Central memory CD8-positive, alpha-beta T cell (primary cell): ENCODE measurements at places on chromosomes 11 and 22.

DNA sequence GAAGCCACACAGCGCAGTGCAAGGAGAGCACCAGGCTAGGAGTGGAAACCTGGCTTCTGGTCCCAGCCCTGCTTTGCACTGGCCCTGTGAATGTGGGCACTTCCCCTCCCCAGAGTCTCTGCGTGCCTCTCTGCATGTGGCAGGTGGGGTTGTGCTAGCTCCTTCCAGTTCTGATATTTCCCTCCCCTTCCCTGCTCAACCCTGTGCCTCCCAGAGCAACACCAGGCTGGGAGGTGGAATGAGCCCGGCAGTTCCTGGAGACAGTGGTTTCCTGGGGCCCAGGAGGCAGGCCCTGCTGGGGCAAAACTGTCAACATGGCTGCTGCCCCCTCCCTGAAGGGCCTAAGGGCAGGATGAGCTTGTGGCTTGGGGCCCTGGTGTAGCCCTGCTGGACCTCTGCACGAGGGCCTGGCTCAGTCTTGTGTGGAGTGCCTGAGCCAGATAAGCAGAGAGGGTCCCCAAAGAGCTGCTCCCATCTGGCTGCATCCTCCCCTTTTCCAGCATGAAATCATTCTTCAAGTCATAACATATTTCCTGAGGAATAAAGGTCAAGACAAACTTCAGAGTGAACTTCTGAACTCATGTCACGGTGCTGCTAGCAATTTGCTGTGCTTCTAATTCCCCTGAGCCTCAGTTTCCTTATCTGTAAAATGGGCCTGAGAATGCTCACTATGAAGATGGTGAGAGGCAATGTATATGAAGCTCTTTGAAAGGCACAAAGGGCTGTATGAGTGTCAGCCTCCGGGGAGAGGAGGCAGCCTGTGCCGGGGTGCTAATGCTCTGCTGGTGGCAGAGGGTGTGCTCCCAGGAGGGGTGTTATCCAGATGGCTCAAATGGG lies 116.0 kb downstream of the GRIK4 start:
- DNase-seq, result no peak

DNA sequence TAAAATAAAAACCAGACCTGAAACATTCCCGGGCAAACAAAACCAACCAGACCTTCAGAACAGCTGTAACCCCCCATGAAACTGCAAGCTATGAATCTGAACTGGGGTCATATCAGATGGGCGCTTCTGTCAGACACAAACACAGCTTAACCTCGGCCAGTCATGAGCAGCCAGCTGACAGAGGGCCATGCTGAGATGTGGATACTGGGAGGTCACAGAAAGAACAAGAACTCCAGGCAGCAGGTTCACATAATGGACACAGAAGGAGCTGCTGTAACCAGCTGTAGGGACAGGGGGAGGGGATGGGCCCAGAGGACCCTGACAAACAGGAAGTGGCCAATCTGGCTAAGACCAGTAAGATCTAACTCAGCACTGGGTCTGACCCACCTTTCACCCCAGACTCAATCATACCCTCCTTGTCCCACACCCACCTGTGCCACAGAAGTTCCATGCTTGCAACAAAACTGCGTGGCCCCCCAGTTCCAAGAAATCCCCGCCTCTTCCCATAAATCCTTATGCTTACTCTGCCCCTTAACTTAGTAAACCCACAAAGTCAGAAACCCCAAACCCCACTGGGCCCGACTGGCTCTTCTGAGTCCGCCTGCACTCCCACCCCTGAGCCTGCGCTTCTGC lies 4.0 kb downstream of the APOL4 start:
- no peak for DNase-seq

GRCh38 chr11:77068457-77069335 lies 1.9 kb downstream of the CAPN5 start:
- DNase-seq, result no peak

DNA sequence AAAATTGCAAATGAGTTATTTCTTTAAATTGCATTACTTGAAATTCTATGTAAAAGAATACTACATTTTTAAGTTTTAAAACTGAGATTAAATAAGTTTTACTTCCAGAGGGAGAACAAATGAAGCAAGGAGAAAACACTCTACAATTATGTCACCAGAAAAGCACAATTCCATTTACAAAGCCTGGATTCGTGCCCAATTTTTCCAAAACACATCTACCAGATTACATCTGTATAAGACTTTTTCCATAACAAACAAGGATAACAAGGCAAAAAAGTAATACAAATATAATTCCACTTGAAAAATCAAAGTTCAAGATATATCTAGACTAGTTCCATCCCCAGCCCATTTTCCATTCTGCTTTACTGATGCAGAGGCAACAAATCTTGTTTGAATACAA lies 40.5 kb downstream of the MTMR2 start:
- DNase-seq, result no peak

GRCh38 chr11:14906993-14907392 lies 15.0 kb upstream of the CYP2R1 start:
- no peak for DNase-seq

- DNase-seq, result no peak
Observed at GRCh38 chr11:132311703-132312102, 941.3 kb downstream of the NTM start.

DNA sequence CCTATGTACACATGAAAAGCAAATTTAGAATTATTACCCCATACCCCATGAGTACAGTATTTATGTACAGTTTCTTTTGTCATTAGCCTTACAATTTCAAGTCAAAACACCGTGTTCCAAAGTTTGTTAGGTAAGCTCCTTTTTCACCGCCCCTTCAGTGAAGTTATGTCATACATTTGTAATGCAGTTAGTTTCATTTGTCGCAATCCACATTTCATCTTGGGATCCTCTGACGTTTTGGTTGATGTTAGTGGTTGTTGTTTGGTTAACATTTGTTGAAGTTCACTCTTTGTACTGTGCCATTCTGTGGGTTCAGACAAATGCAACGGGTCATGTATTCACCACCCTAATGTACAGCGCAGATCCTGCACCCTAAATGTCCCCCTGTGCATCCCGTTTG lies 45.2 kb downstream of the ARHGEF12 start:
- DNase-seq, result no peak

DNA sequence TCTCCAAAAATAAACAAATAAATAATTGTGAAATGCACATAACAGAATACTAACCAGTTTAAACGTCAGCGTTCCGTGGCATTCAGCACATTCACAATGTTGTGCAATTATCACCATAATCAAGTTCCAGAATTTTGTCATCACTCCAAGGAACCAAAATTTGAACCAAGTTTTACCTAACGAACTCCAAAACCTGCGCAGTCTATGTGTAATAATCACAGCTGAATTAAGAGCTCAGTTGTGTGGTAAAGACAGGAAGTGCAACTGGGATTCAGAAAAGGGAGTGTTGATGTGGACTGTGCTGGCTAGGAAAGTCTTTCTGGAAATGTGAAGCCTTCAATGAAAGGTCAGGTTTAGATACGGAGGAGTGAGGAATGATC lies 5.4 kb upstream of the MCAM start:
- no peak for DNase-seq
